ENCODE measurements at places on chromosomes 3 and 15.

DNA sequence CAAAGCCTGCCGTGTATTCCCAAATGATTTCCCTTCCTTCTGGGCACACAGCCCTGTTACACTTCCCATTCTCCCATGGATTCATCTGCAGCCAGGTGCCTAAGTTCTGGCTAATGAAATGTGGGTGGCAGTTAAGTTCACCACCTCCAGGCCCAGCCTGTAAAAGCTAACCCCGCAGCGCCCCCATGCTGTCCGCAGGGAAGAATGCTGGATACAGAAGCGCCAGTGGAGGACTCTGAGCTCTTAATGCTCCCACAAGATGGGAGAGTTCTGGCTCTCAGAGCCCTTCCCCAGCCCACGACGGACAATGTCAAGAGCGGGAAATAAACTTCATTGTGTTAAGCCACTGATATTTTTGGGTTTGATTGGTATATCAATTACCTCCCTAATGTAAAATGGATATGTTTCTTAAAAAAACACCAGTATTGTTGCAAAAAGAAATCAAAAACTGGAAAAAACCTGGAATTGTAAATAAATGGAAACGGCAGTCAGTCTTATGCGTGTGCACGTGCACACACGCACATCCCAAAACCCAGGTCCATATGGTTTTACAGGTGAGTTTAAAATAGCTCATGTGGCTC lies 37.7 kb upstream of the FGD5 start:
- DNase-seq, result no peak

GRCh38 chr3:74267588-74268184 lies 346.8 kb downstream of the CNTN3 start:
- DNase-seq, result no peak

GRCh38 chr15:63896336-63897115 lies 62.8 kb upstream of the HERC1 start:
- no peak for DNase-seq

GRCh38 chr15:68335251-68335650 lies 57.7 kb downstream of the FEM1B start:
- DNase-seq, result no peak

DNA sequence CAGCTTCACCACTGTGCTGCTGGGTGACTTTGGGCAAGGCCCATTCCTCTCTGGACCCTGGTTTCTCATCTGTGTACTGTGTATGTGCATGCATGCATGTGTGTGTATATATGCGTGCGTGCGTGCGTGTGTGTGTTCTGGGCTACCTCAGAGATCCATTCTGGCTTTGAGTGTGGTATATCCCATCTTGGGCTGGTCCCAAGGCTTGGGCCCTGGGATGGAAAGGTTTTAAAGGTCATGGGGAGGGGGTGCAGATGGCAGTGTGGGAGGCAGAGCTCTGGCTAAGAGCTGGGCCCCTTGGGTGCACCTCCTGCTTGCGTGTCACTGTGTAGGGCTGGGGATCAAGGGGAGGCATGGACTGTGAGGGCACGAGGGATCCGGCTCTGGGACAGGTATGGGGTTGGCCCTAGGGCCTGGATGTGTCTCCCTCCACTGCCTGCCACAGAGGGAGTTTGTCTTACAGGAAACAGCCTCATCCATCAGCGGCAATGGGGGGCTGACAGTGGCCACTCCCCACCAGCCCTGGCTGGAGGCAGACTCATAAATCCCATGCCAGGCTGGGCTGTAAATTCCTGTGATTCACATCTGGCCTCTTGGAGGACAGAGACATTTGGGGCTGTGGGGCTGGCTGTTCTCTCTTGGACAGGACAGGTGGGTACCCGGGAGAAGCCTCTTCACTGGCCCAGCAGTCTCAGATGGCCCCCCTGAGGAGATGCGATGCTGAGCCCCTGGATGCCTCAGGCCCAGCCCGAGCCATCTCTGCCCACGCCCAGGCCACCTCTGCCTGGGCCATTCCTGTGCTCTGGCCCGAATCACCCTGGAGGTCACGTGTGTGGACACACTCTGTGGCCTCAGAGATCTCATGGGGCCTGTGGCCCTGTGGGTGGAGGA lies 21.4 kb upstream of the CSPG4 start:
- no peak for DNase-seq

- DNase-seq, result no peak
Measured at GRCh38 chr3:194688200-194688740, 2.6 kb downstream of the FAM43A start.

GRCh38 chr3:69406163-69406562 lies 20.3 kb upstream of the FRMD4B start:
- DNase-seq, result no peak

DNA sequence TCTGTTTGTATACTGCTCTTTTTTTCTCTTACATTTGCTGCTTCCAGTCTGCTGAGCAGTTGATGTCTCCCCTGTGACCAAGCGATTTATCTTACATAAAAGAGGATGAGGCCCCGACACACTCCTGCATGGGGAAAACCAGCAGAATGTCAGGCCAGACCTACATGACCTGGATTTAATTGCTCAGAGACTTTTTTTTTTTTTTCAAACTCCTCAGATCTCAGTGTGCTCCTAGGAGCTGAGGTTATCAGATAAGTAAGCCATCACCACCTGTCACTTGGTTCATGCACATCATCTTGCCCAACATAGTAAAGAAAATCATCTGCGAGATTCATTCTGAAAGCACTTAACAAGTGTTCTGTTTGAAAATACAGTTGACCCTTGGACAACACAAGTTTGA lies 163.1 kb downstream of the PLCL2 start:
- no peak for DNase-seq

DNA sequence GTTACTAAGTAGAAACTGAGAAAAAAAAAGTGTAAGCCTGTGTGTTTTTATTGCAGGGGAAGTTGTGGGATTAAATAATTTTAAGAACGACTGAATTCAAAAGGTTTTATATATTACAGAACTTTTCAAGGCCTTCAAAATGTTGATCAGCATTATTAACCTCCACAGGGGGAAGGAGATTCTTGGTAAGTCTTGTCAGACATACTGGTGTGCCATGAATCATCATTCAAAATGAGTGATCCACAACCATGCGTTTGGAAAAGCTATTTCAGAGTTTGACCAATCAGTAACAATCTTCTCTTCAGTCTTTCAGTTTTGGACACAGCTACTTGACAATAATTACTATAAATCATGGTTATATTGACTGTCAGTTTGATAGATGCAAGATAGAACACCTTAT lies 70.2 kb downstream of the ADAMTS9 start:
- no peak for DNase-seq

- DNase-seq, result no peak
Measured at GRCh38 chr3:148853076-148853475, 12.0 kb upstream of the CPA3 start.

- no peak for DNase-seq
Measured at GRCh38 chr15:87599616-87600015, 656.9 kb downstream of the NTRK3 start.

DNA sequence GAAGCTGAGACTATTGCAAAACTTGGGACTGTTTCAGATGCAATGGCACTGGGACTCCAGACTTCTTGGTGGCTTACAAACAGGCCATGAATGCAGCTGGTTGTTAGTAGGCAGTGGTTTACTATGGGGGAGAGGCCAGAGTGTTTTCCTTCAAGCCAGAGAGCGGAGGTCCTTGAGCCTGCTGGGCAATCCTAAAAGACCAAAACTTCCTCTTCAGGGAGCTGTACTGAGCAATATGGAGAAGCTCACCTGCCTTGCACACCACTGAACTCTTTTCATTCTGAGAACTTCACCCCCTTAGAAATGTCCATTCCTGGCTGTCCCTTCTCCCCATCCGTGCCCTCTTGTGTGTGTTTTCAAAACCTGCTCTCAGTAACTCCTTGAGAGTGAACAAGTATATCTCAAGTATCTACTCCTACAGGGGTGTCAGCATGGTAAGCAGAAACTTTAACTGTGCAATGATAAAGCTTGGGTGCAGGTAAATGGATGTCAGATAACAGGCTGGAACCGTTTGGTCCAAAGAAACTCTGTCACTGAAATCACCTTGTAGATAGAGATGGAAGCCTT lies 213.9 kb downstream of the CLSTN2 start:
- DNase-seq, result no peak

DNA sequence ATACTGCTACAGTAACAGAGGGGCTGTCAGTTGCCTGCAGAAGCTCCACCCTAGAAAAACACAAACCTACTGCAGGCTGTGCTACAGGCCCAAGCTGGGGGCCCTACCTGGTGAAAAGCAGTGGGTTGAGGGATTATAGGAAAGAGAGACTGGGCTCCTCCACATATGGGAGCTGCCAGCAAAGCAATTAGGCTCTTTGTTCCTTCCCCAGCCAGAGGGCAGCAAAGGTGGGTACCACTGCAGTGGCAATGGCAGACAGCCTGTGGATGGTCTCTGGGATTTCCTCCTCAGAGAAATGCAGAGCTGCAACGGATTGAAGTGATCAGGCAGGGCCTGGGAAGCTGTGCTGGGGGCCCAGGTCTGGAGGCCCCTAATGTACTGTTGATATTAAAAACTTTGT lies 19.1 kb upstream of the DNAAF4 start:
- DNase-seq, result no peak

- DNase-seq, result no peak
Measured at GRCh38 chr3:16807391-16807790, 77.4 kb upstream of the PLCL2 start.

DNA sequence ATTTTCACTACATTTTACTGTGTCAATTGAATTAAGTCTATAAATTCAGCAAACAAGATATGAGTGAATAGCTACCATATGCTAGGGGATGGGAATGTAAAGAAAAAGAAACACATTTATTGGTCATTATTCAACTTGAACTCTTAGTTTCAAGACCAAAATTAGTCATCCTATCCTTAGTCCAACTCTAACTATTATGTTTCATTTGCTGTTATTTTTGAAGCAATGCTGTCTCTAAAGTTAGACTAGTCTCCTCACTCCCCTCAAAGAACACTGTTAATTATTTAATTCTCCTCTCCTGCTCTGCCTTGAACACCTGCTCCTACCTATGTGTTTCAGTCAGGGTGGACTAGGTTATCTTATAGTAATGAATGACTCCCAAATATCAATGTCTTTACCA lies 920.9 kb downstream of the TUSC7 start:
- DNase-seq, result no peak

DNA sequence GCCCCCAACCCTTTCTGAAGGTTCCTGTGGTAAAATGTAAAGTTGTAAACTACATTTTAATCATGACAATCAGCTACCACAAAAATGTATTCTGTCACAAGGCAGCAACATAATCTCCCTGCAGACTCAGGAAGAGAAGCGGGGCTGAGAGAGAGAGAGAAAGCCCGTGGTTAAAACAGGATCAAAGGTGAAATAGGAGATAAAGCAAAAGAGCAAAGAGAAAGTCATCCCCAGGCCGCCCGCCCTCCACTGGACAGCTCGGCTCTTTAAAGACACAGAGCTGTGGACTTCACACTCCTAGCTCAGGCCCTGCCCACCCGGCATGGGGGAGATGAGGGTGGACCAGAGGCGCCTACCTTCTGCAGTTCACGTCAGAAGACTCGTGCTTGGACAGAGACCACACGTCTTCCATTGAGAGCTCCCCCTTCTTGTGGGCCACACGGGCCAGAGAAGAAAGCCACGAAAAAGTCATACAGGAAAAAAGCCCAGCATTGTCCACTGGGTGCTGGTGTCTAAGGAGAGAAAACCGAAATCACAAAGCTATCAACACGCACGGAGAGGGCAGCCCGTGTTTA lies 29.4 kb downstream of the ABCC5 start:
- DNase-seq, result no peak

- DNase-seq, result no peak
Measured at GRCh38 chr3:98770261-98771039, 7.3 kb downstream of the ST3GAL6 start.

DNA sequence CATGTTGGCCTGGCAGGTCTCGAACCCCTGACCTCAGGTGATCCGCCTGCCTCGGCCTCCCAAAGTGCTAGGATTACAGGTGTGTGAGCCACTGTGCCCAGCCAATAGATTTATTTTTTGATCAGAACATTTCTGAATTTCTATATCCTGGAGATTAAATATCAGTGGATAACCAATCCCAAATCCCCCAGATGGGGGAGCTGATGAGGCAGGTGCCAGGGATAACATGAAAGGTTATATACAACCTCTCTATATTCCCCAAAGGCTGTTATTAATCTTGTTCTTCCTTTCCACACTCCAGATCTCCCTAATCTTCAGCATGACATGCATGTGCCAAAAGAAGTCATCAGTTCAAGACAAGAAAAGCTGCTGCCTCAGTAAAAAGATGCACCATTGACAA lies 112.3 kb downstream of the WDR76 start:
- DNase-seq, result no peak

- no peak for DNase-seq
Measured at GRCh38 chr3:159763602-159764489, 224.8 kb upstream of the IL12A start.

DNA sequence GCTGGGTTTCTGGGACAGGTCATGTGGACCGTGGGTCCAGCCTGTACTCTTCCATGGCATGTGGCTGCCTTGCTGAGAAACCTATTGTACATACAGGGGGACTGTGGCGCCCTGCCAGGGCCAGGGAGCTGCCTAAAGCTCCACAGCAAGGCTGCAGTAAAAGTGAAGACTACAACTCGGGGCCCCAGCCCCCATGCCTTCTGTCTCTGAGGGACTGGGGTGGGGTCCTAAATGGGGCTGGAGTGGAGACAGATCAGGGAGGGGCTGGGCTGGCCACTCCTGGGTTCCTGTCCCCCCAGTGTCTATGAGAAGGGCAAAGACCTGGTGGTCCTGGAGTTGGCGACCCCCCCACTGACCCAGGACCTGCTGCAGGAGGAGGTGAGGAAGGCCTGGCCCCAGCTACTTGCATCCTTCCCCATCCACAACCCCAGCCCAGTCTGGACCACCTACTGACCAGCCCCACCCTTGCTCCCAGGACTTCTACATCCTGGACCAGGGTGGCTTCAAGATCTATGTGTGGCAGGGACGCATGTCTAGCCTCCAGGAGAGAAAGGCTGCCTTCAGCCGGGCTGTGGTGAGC lies 7.3 kb downstream of the VILL start:
- DNase-seq, result no peak

DNA sequence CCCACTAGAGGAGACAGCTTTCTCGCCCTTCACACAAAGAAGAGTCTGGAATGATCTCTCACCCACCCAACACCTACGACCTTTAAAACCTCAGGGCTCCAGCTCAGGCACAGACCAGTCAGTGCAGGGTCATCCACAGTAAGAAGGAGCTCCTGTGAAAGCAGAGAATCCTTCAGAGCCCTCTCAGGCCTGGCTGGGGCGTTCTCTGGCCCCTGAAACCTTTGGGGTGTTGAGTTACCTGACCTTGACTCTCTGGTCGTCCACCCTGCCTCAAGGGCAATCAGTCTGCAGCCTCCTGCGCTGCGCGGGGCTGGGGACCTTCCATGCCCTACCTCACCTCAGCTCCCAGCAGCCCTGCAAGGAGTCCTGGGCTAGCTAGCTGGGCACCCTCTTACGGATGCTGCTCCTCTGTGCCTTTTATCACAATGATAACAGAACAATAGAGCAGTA lies 106.2 kb downstream of the ADCY5 start:
- no peak for DNase-seq

GRCh38 chr3:28308196-28308595 lies 40.3 kb upstream of the ZCWPW2 start:
- DNase-seq, result no peak

GRCh38 chr15:95760508-95760907 lies 570.0 kb upstream of the NR2F2 start:
- DNase-seq, result no peak

- no peak for DNase-seq
Measured at GRCh38 chr3:9384141-9384828, 13.1 kb upstream of the SETD5 start.
